ENCODE measurements at places on chromosomes 6 and 20.

DNA sequence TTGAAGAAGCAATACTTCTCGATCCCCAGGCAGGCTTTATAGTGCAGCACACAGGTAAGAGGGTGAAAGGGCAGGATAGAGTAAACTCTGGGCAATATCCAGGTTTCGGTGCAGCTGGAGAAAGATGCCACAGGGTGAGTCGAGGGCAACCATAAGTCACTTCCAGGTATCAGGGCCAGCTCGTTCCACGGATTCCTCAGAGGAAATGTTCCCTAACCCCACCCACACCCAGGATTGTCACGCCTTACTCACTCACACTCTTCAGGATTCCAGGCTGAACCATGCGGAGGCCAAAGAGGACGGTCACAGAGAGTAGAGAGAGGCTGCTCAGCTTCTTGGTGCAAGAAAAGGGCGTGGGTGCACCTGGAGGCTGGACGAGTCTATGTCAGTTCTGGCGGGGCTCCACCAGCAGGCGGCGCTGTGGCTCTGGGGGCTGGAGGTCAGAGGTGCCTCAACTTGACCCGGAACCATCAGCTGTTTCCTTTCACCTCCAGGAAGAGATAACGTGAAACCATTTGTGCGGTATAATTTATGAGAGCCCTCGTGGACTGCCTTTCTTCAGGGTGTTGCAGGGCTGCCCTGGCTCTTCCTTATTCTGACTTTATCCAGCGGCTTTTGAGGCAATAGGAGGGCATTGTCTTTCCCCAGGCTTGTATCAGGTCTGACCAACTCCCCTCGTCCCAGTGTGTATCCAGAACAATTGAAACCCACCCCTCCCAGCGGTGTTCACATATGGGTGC is 14.5 kb upstream of the WFDC12 start:
- DNase-seq: no peak

GRCh38 chr6:70395301-70395672 is 18.0 kb upstream of the FAM135A start:
- DNase-seq: no peak

DNA sequence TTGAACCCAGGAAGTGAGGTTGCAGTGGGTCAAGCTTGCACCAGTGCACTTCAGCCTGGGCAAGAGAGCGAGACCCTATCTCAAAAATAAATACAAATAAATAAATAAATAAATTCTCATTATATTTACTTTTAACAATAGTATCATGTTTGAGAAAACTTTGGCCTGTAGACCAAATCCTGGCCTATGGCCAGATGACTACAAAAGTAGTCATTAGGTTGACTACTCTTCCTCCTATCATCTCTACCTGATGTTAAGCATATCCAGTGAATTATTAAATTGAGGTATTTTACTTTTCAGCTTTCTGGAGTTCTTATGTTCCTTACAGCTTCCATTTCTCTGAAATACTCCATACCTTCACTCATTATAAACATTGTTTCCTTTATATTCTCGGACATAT is 280.6 kb downstream of the LAMA2 start:
- no peak for DNase-seq

DNA sequence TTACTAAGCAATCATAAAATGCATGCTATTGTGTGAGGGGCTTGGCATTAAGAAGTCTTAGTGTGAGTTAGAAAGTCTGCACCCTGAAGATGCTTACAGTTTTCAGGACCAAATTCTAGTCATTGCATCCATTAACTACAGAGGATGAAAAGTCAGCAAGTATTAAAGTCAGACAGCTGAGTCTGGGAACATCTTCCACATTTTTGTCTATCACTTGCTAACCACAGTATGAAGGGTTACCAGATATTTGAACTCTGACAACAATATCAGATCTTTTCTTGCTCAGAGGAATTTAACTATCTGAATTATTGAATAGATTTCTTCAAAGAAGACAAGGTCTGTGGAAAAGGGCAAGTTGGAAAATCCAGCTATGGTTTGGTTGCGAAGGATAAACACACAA is 264.4 kb downstream of the BTBD9 start:
- DNase-seq: no peak

DNA sequence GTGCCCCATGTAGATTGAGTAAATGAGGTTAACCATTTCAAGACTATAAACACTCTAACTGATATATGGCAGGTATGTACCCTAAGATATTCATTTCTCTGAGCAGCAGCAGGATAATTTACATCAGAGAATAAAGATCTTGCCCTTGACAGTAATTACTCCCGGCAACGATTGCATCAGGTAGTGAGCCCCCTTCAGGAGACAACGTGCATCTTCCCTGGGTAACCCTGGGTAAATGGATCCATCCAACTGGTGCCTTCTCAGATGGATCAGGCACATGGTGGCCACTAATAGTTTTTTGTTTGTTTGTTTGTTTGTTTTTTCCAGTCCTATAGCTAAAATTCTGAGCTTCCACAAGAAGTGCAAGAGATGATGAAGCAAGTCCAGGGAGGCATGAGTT is 469.4 kb upstream of the SLC35B3 start:
- no peak for DNase-seq

DNA sequence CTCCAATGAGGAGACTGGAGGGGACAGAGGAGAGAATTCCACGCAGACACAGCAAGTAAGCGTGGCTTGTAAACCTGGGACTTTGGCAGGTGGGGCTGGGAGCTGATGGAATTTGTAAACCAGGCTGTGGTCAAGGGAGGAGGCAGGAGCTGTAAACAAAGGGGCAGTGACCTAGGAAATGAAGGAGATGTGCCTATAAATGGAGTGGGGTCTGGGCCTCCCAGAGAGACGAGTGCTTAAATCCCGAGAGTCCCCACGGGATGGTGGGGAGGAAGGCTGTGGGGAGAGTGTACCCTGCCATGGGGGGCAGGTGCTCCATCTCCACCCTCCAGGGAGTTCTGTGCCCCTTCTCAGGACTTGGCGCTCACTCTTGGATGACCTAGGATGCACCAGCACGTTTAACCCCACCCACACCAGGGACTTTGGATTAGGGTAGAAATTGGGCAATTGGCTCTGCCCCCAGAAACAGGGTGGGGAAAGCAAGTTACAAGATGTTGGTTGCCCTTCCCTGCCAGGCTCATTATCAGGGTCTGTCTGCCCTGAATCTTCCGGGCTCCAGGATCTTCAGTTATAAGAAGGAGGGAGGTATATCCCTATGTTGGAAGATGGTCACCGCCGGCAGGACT is 4.0 kb upstream of the DHX16 start:
- DNase-seq: no peak

GRCh38 chr6:56796196-56796532 is 153.5 kb upstream of the DST start:
- no peak for DNase-seq

GRCh38 chr20:11057624-11058023 is 383.8 kb upstream of the JAG1 start:
- DNase-seq: no peak

GRCh38 chr20:60446267-60447111 is 488.3 kb downstream of the CDH26 start:
- DNase-seq: no peak

- DNase-seq: no peak
Measured at GRCh38 chr20:57880571-57880892, 170.7 kb upstream of the PMEPA1 start.

DNA sequence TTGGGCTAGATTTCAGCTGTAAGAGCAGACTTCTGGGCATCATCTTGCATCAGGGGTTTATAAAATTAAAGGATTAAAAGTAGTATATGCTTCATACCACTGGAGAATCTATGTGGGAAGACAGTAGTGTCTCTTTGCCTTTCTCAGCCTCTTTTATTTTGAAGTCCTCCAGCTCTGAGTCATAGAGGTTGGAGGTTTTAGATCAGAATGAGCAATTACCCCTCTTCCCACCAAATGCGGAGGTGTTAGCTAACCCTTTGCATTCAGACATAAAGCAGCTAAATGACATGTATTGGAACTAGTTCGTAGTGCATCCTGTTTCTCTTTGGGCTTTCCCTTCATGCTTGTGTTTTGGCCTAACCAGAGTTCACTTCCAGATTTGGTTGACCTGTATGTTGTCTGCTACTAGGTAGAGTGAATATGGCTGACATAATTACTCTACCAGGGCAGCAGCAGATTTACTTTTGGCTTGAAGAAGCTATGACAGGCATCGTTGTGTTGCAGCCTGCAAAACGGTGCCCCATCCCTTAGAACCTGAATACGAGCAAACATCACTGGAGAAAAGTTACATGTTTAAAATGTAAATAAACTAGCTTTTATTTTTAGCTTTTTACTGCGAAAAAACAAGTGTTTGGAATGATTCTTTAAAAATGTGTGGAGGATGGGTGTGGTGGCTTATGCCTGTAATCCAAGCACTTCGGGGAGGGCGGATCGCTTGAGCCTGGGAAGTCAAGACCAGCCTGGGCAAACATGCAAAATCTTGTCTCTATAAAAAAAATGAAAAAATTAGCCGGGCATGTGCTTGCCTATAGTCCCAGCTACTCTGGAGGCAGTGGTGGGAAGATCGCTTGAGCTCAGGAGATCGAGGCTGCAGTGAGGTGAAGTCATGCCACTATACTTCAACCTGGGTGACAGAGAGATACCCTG is 82.2 kb downstream of the MYO6 start:
- DNase-seq: no peak

DNA sequence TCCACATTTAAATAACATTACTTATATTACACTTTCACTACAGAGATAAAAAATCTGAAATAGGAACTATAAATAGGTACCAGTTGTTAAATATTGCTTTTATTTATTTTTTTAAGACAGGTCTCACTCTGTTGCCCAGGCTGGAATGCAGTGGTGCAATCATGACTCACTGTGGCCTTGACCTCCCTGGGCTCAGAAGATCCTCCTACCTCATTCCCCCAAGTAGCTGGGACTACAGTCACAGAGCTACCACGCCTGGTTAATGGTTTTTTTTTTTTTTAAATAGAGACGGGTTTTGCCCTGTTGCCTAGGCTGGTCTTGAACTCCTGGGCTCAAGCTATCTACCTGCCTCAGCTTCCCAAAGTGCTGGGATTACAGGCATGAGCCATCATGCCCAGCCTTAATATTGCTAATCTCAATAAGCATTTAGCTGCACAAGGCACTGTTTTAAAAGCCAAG is 17.3 kb downstream of the EEF1E1 start:
- no peak for DNase-seq

GRCh38 chr6:26330859-26331217 is 34.2 kb upstream of the BTN3A2 start:
- DNase-seq: no peak

DNA sequence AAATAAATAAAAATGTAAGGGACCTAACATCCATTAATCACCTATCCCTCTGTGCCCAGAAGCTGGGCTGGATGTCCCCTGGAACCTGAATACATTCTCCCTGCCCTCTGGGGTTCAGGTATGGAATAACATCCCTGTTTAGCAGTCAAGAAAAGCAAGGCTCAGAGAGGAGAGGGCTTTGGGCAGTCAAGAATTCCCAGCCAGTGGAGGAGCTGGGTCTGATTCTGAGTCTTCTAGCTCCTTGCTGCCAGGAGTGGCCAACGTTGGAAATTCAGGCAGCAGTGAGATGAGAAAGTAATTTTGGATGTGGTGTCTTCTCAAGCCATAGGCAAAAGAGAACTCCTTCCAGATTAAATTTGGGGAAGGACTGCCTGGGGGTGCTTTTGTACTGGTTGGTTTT is 42.6 kb upstream of the ZNFX1 start:
- no peak for DNase-seq

GRCh38 chr20:50788045-50788991 is 6.5 kb upstream of the BCAS4 start:
- no peak for DNase-seq

GRCh38 chr20:12597551-12597950 is 411.2 kb upstream of the SPTLC3 start:
- DNase-seq: no peak

DNA sequence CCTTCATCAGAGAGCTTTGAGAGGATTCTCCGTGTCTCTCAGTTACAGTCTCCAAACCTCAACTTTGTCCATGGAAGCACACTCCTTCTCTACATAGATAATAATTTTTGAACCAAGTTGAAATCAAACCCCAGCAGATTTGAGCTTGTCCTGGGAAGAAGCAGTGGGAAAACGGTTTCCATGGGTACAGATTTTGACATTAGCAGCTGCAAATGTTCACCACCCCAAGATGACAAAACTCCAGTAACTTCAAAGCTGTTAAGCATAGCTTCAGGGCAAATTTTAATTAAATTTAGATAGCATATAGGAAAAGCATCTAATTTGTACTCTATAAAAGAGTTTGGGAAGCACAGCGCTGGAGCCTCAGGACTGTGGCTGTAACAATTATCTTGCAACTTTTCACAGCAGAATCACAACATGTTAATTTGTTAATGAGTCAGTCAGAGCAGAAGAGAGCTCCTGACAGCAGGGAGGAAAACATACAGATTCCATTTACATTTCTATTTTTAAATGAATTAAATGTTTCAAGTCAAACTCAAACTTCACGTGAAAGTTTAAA is 240.7 kb downstream of the BMP7 start:
- no peak for DNase-seq

DNA sequence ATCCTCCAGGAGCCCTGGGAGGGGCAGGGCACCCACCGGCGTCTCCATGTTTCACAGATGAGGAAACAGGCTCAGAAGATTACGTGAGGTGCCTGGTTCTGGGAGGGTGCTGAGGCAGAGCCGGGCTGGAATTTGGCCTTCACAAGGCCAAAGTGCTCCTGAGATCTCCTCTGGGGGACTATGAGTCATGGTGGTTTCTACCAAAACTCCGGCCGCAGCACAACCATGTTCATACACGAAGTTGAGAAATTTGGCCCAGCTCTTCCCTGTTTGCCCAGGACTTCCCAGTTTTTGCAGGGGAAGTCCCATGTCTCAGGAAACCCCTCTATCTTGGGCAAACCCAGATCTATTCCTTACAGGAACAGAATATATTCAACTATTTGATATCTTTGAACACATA is 172.9 kb upstream of the CDYL start:
- no peak for DNase-seq

GRCh38 chr20:57126481-57127092 is 139.9 kb downstream of the BMP7 start:
- DNase-seq: no peak

DNA sequence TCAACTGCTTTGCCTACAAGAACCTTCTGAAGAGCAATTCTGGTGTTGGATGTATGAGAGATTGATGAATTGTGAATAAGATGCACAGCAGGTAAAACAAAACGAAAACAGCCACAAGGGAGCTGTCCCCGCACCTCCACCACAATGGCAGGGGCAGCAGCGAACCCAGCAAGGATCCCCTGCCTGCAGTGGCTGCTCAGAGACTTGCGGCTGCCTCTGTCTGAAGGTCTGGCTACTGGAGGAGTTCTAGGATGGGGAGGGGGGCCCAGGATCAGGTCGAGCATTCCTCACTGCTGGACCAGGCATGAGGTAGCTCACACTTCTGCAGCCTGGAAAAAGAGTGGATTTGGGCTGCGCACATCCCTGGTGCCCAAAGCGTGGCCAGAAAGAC is 523.5 kb downstream of the CDH26 start:
- no peak for DNase-seq

DNA sequence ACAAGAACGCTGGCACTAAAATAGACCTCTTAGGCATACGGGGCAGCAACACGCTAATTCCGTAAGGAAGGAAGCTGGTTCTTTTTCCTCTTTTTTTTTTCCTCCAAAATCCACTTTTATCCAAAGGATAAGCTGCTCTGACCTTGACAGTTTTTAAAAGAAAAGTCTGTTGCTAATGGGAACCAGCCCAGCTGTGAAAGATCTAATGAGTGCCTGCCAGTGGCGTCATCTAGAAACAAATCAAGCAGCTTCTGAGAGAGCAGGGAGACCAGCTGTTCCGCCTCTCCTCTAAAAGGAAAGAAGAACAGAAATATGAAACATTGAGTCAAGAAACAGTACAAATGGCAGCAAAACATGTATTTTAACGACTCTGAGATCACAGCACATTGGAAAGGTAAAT is 78.6 kb downstream of the FAXC start:
- no peak for DNase-seq
